ENCODE measurements at places on chromosomes 7 and 10.
A peak's percentile ranks its signal among the peaks of the same experiment; 100 is the strongest.

- DNase-seq = no peak
Measured at GRCh38 chr7:39294022-39294421, 272.2 kb upstream of the YAE1 start.

- DNase-seq = no peak
Measured at GRCh38 chr10:44284198-44285084, 100.5 kb downstream of the CXCL12 start.

GRCh38 chr7:3915337-3915878, 614.4 kb downstream of the SDK1 start:
- no peak for DNase-seq

- no peak for DNase-seq
Measured at GRCh38 chr10:113036619-113037018, 86.6 kb downstream of the TCF7L2 start.

GRCh38 chr7:145584401-145584800, 532.2 kb upstream of the CNTNAP2 start:
- no peak for DNase-seq

GRCh38 chr10:28661035-28661434, 16.3 kb upstream of the BAMBI start:
- DNase-seq = no peak

DNA sequence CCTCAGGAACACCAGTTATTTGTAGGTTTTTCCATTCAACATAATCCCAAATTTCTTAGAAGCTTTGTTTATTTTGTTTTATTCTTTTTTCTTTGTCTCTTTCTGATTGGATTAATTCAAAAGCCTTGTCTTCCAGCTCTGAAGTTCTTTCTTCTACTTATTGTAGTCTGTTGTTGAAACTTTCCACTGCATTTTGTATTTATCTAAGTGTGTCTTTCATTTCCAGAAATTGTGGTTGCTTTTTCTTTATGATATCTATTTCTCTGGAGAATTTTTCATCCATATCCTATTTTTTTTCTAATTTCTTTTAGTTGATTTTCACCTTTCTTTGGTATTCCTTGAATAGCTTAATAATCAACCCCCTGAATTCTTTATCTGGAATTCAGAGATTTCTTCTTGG, 58.5 kb downstream of the SLC18A2 start:
- DNase-seq = no peak

DNA sequence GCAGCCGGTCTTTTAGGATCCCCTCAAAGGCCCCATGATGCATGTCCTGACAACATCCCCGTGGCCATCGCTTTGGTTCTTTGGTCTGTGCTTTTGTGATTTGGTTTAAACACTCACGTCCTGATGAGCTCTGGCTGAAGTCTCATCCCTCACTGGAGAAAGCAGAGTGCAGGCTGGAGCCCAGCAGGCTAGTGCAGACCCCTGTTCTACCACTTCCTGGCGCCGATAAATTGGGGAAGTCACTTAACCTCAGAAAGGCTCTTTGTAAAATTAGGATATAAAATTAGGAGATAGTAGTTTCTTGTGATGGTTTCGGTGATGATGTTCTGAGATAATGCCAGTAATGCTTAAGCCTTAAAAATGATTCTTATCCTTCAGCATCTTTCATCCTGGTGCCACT, 307.6 kb downstream of the GFRA1 start:
- no peak for DNase-seq

DNA sequence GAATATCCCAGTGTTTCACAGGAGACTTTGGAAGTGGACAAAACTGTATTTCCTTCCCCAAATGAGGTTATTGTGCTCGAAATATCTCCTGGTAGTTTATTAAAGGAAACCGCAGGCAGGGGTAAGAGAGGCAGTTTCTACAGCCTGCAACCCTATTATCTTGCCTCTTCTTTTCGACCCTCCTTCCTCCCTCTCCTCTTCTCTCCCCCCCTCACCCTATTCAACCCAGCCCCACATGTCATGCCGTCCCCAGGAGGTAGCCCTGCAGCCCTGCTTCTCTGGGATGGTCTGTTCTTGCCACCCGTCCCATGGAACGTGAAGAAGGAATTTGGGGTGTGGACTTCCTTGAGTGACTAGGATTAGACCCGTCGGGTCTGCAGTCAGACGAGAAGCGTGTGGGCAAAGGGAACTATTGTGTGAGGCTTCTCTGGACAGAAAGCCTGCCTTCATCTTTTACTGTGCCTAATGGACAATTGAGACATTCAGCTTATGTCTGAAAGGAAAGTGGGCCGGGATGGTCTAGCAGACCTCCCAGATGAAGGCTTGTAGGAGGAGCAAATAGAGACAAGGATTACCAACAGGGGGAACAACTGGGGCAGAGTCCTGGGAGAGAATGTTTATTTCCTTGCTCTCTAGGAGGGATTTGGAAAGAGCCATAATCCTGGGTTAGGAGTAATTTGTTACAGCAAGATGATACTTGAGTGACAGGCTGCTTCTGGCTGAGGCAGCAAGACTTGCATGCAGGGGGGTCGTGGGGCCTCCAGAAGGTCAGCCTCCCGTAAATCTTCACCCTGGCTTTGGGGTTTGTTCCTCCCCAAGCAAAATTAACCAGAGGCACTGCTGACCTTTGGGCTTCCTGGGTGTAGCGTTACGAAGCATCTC, 77.8 kb downstream of the TCF7L2 start:
- DNase-seq = no peak

GRCh38 chr10:19169684-19170083, 121.1 kb downstream of the MALRD1 start:
- no peak for DNase-seq

DNA sequence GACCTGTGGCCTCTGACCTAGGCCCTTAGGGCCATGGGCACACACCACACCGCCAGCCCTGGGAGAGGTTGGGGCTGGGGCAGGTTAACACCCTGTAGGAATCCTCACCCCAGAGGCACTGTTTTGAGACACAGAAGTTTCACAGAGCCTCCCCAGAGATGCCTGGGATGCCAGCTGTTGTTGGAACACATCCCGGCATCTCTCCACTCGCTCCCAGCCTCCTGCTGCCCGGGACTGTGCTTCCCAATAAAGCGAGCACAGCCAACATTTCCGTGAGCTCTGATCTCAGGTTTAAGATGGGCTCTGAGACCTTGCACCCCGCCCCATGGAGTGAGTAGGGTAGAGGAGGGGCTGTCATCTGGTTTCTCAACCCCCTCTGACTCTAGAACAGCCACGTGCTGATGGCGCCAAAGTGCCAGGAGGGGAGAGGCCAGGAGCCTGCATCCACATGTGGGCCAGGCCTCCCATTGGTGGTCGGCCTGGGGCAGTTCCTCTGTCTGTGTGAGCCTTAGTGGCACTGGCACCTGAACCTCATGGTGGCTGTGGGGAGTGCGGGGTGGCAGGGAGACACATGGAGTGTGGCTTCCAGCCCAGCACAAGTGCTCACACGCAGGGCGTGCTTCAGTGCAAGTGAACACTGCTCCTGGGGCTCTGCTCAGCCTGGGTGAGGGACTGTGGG, 54.7 kb downstream of the RASGEF1A start:
- no peak for DNase-seq

- DNase-seq = no peak
Measured at GRCh38 chr7:22617166-22617565, 109.8 kb upstream of the IL6 start.

DNA sequence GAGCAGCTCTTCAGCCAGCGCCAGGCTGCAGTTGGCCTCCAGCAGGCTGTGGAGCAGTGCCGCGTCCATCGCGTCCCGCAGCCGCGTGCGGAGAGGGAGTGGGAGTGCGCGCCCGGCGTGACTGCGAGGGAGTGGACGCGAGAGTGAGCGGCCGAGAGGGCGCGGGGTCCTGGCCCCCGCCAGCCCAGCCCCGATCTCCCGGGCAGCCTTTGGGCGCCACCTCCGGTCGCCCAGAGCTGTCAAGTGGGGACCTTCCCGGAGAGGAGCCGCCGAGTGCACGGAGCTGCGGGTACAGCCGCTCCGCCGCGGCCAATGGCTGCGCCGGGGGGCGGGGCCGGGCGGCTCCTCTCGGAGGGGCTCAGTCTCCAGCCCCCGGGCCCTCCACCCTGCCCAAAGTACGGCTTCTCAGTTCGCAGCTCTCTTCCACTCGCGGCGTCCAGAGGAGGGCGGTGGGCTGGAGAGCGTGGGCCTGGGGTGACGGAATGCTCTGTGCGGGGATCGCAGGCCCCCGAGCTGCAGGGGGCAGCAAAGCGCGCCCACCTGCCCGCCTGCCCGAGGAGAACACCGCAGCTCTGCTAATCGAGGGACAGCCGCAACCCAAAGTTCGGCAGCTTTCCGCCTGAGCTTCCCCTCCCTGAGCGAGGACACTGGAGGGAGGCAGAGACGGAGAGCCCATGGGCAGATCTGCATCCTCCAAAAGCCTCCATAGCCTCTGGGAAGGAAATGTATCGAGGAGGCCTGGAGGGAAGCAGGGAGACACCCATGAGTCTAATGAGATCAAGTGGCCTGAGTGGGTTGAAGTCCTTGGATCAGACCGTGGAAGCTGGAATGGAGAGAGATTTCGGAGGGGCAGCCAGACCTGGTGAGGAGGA, at the start of gene CRHR2:
Gene CRHR2 (minus strand): TSS at position 245 of the 872 bp plus-strand sequence. CDS start 176 bp downstream, at position 69.
- no peak for DNase-seq

DNA sequence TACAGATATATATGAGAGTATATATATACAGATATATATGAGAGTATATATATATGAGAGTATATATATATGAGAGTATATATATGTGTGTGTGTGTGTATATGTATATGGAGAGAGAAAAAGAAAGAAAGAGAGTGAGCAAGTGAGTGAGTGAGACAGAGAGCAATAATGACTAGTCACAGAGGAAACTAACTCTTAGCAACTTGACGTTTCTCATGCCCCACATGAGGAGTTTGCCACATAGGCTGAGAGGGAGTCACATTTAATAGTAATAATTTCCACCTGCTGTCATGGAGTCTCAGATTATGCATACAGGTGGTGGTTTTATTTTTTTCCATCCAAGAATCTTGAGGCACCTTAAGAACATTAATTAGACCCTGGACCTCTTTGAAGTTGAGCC, 199.9 kb downstream of the GATA3 start:
- DNase-seq = no peak

- no peak for DNase-seq
Measured at GRCh38 chr7:13778967-13779366, 210.5 kb downstream of the ETV1 start.

- no peak for DNase-seq
Measured at GRCh38 chr7:143389316-143390103, 8.4 kb downstream of the ZYX start.

DNA sequence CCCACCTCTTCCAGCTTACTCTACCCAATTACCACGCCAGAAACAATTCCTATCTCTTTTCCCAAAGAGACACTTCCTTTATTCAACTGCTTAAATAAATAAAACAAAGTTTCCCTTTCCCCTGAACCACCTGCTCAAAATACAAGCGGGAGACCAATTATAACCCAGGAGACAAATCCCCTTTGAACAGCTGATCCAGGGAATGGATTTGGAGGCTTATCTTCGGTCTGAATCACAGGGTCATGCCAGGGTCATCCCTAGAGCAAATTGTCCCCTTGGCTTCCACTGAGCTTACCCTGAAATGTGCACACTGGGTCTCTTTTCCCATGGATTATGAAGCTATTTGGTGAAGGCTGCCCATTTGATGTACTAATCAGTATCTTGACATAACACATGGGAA, 99.9 kb upstream of the JAZF1 start:
- no peak for DNase-seq

DNA sequence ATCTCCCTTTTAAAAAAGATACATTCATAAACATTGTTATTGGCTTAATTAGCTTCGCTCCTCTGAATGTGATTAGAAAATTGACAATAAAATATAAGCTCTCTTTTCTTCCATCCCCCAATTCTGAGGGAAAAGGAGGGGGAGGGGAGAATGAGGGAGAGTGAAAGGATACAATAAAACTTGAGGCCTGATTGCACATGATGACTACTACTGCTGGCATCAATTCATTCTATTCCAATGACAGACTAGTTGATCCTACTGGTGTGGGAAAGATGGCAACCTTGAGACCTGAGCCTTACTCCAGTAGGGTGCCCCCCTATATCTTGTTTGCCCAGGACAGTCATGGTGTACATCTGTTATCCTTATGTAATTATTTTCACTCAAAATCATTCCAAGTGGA, 4.5 kb upstream of the IQUB start:
- no peak for DNase-seq

DNA sequence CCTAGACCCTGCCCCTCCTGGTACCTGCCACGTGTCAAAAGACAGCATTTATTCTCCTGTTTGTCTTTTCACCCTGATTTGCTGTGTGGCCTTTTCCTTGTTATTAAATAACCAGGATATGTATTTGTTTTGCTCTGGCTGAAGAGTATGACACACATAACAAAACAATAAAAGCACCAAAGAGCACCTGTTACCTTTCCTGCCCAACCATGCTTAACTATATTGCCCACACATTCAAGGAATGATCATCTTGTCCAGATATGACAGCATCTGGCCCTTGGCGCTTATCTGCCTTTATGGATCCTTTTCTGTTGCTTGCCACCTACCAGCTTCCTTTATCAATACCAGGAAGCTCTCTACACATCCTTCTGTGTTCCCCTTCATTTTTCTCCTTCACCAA, 357.7 kb downstream of the FGFR2 start:
- peak; percentile 42 for DNase-seq

- no peak for DNase-seq
Measured at GRCh38 chr10:101968940-101969321, 87.0 kb downstream of the ARMH3 start.

DNA sequence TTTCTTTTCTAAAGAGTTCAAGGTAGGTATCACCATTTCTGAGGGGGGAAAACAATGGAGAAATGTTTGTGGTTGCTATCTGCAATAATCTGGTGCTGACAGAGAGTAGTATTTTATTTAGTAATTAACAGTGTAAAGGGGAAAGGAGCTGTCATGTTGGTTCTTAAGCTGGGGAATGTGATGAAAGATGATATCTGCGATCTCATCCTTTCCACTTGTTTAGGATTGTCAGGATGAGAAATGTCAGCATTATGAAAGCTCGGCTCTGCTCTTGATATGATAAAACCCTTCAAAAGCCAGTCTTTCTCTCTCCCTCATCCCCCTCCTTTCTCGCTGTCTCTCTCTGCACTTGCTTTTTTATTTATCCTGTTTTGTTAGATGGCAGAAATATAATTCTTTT, 106.1 kb downstream of the POU6F2 start:
- DNase-seq = no peak

DNA sequence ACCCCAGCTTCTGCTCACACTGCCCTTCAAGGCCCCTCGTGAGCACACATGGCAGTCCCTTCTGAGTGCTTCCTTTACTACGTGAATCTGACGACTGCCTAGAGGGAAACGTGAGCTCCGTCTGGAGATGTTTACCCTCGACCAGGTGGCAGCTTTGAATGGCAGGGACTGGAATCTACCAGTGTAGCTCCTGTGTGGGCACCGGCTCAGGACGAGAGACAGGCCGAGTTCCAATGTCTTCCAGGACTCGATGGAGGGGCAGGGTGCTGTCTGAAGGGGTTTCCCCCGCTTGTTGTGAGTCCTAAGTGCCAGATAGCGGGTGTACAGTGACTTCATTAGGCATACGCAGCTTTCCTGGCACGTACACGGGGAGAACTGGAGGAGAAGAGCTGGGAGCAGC, 229.9 kb downstream of the ADARB2 start:
- DNase-seq = no peak

All from NCI-H2029 treated with DMSO at 0.1 percent for 48 hours (cell line).